SW 1271 (cell line): ENCODE measurements at places on chromosomes 4 and X.
A peak's percentile ranks its signal among the peaks of the same experiment; 100 is the strongest.

DNA sequence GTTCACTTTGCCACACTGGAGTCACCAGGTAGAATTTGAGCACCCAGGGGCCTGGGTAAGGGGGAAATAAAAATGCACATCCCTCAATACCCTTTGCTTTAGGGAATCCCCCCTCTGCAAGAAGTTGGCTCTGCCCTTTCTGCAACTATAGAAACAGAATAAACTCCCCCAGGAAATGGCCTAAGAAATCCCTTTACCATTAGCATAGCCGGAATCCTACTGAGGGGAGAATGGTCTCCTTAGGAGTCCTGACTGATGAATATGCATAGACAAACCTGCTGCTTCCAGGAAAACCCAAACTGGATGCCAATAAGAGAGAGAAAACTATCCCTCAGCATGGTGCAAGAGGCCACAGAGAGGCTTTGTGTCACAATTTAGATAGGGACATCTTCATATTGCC lies 11.0 kb downstream of the EFHC2 start:
- no peak for DNase-seq

DNA sequence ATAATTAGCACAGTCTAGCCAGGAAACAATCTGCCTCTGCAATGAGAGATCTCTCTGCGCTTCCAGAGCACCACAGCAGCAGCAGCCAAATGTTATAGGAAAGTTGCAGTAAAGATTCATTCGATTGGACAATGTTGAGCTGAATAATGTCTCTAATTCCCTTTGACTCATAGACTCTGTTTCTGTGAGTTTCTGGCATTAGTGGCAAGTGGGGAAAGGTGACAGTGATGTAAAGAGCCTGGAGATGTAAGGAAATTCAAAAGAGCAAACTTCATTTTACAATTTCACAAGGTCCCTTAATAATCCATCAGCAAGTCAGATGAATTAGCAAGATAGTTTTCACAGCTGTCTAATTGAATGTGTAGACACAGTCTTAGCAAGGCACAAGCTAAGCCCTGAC lies 184.4 kb downstream of the VEGFC start:
- DNase-seq: no peak

DNA sequence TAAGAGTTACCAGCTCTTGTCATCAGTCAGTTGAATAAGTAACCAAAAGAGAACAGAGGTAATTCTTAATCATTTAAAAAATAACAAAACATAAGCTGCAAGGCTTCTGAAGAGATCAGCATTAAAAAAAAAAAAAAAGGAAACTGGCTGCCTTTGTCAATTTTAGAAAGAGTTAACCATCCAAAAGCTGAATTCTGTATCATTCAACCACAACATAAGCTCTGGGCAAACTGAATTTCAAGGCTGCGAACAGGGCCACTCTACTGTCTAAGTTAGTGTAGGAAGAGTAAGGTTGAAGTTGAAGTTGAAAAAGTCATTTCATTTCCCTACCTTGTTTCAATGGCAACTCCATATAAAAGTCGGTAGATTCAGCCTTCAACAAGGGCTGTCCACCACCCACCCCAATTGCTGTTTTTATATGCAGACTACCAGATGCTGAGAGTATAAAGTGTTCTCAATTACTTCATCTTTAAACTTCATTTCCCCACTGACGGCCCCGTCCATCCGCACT lies 1.1 kb upstream of the LIN54 start:
- no peak for DNase-seq

DNA sequence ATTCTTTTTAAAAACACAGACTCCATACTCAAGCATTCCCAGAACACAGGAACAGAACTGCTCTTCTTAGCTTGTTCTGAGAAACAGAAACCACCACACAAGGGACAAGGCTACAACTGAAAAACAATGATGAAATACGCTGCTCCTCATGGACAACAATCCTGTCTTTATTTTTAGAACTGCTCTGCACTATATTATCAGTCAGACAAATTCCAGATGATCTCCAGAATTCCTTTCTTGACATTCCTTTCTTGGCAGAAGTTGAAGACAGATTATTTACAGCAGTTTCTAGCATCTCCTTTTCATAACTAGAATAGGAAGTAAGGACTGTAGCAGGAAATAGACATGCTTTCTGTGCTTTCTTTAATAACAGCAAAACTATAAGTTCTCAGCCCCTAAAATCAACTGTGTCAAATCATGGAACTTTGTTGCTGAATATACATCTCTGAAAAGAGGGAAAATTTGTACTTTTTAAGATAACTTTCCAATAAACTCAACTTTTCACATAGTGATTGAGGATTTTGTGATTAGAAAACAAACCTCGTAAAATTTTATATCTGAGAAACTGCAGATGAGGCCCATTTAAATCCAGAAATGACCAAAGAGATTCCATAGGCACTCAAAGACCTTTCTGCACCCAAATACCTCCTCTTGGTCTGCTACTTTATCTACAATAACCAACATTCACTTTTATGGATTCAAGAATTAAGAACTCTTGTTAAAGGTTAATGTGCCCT lies 35.9 kb downstream of the ANTXR2 start:
- DNase-seq: no peak

GRCh38 chrX:94743478-94743877 lies 1069.5 kb downstream of the FAM133A start:
- no peak for DNase-seq

DNA sequence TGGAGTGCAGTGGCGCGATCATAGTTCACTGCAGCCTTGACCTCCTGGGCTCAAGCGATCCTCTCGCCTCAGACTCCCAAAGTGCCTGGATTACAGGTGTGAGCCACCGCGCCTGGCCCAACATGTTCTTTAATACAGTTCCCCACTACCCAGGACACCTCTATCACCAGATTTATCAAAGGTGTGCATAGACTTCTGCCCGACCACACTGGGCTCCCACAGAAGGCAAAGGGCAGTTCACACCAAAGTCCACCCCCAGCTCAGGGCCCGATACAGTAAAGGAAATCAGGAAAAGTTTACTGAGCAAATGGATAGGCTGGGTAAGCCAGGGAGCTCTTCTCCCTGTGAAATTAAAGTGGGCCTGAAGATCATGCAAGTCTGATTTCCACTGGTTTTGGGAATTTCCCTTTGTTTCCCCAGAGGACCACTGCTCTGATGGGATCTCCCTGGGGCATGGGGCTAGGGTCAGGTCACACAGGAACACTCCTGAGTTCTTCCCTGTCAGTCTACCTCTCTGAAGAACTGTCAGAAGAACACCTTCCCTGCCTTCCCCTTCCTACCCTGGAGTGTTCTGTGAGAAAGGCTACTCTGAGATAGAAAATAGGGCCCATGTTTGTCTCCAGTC lies 17.7 kb upstream of the PIM2 start:
- DNase-seq: no peak

DNA sequence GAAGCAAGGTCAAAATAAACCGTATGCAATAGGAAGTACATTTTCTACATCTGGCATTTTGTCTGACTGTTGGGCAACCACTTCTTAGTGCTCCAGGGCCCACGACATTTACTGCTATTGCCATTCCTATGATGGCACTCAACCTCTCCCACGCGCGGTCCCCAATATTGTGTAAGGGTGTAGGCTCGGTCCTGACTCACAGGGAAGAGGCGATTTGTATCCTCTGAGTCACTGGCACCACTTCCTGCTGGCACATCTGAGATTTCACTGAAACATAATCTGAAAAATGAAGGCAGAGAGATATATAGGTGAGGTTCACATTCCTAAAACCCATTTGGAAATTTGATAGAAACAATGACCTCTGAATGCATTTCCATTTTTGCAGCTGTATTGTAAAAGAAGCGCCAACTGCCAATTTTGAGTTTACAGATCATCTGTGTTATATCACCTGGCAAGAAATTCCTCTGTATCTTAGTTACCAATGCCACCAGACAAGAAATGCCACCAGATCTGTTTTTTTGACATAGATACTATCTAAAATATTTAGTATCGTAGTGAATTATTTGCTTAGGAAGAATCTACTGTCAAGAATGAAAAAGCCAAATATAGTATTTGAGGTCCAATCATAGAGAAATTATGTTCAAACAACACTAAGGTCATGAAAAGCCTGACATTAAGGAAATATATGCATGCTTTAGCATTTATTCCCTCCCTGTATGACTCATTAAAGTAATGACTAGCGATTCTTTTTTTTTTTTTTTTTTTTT lies 9.8 kb downstream of the EREG start:
- DNase-seq: peak; percentile 95

GRCh38 chr4:120749445-120750151 lies 172.9 kb downstream of the PRDM5 start:
- DNase-seq: no peak

DNA sequence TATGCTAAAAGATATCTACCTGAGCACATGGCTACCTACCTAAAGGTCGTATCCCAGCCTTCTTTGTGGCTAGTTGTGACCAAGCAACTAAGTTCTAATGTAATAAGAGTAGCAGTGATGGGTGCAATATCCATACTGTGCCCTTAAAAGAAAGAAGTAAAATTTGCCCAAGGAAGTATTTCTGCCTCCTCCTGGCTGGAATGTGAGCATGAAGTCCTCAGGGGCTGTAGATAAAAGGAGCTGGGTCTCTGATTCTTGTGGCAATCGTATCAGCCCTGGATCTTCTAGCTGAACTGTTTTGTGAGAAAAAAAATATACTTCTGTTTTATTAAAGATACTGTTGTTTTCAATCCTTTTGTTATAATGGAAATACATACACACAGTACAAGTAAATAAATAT lies 217.4 kb downstream of the GPAT3 start:
- DNase-seq: no peak

DNA sequence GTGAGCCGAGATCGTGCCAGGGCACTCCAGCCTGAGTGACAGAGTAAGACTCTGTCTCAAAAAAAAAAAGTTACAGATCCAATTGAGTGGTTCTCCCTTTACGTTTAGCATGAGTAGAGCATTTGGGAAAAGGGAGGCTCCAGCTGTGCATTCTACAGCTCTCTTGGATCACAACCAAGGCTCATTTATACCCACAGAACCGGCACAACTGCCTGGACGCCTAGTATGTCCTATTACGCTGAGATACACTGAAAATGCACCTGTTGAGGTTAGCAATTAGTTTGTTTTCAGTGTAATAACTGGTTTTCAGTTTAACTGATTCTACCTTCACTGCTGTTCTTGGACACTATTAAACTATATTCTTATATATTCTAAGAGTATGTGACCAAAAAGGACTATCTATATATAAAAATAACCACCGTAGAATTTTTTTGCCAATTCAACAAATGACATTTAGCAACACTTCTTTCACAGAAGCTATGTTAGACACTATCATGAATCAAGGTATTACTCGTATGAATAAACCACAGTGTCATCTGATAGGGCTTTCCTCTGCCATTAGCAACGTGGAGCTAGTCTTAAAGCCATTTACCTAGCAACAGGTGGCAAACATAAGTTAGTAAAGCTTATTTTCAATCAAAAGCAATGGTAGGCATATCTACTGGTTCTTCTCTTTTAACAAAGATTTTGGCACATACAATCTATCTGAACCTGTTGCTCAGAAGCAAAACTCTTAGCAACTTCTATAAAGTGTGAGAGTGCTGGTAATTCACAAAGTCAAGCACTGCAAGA lies 3.6 kb downstream of the OTUD4 start:
- DNase-seq: no peak

- DNase-seq: no peak
Observed at GRCh38 chrX:97358941-97359340, 475.2 kb downstream of the RPA4 start.

DNA sequence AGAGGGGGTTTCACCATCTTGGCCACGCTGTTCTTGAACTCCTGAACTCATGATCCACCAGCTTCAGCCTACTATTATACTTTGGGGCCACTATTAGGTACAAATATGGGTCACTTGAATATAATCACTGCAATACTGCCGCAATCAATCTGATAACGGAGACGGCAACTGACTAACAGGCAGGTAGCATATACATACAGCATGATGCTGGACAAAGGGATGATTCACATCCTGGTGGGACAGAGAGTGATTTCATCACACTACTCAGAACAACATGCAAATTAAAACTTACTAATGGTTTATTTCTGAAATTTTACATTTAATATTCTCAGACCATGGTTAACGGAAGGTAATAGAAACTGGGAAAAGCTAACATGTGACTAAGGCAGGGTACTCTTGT lies 10.9 kb downstream of the LRBA start:
- DNase-seq: peak; percentile 33

GRCh38 chrX:49276671-49277534 lies 7.3 kb downstream of the PPP1R3F start:
- no peak for DNase-seq
